ENCODE measurements at places on chromosomes 2 and 18.

GRCh38 chr2:235135990-235136561 is 184.3 kb downstream of the SH3BP4 start:
- peak; percentile 61 for DNase-seq

DNA sequence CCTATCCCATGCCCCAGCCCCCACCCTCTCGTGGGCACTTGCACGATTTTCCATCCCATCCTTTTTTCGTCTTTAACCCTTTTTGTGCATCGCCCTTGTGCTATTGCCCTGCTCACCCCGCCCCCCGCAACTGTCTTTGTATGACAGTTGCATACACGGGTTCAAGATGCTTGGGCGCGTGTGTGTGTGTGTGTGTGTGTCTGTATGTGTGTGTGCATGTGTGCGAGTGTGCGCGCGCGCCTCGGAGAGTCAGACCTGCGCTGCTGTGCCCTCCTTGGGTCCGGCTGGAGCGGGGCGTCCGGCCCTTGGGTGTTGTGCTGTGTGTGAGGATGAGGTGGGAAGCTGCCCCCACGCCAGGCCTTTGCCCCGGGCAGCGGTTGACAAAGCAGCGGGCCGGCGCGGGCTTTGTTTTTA is 230.7 kb downstream of the HAUS1 start:
- no peak for DNase-seq

- DNase-seq, result no peak
Measured at GRCh38 chr2:31251018-31251417, 17.1 kb downstream of the EHD3 start.

DNA sequence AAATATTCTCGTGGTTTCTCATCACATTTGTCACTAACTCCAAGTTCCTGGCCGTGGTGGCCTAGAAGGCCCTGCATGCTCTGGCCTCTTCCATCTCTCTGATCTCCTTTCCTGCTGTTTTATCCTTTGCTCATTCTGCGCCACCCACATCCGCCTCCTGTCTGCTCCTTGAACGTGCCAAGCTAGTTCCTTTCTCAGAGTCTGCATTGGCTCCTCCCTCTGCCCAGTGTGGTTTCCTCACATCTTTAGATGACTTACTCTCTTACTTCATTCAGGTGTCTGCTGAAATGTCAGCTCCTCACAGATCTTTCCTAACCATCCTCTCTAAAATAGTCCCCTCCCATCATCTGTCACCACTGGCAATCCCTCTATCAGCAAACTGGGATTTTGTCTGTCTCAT is 158.6 kb upstream of the RBMS1 start:
- peak; percentile 68 for DNase-seq

DNA sequence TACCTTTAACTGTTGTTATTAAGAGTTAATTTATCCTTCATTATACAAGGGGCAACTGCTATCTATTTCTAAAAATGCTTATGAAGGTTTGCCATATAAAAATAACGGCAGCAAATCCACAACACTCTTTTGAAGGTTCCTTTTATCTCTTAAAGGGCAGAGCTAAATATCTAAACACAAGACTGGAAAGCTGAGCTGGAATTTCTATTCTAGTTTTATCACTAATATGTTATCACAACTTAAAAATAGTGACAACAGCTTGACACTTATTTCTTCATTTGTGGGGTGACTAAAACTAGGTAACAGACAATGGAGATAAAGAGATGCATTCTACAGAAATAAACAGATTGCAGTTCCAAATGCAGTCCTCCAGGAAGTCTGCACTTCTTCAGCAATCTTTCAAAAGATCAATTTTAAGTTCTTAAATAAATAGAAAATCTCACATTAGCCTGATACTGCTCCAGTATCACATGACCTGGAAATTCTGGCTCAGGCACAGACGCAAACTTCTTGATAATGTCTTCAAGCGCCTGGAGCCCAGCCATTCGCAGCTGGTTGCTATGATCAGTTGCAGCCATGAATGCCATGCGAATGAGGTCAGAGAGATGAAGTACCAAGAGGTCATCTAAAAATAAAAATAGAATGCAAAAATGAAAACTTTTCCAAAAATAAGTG is 54.0 kb upstream of the STRN start:
- no peak for DNase-seq

GRCh38 chr2:108535357-108535631 is 1.0 kb downstream of the LIMS1 start:
- peak; percentile 37 for DNase-seq

GRCh38 chr2:197286805-197287595 is 23.6 kb downstream of the ANKRD44 start:
- peak; percentile 81 for DNase-seq

- no peak for DNase-seq
Measured at GRCh38 chr2:62293490-62294271, 97.8 kb downstream of the B3GNT2 start.

DNA sequence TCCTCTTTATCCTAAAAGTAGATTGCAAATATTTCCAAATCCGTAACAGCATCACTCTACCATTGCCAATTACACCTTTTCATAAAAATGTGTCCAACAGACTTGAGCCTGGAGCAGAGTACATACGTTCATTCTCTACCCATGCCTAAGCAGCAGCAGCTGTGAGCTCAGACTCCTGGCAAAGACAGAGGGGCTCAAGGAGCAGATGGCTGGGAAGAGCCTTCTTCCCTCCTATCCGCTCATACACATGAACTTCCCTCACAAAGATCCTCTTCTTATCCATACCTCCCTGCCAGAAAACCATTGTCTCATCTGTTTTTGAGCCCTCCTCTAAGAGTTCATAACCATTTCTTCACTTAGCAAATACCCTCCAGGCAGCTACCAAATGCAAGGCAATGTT is 164.3 kb upstream of the ARL4C start:
- no peak for DNase-seq

DNA sequence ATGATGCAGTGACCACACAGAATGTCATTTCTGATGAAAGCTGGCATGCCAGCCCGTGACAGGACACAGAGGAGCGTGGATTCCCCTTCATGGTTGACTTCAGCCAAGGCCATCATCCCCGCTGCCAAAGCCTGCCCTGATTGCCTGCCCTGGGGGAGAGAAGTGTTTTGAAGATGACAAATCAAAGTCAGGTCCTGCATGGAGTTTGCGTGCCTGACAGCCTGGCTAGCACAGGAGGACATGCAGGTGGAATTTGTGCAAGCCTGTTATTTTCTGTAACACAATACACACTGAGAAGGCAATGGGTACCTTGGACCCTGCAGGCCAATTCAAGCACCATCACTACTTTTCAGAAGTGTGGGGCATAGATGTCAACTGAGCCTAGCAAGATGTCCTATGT is 5.4 kb upstream of the IL1R2 start:
- DNase-seq, result no peak

GRCh38 chr2:96117701-96118588 is 1.6 kb upstream of the ADRA2B start:
- peak; percentile 20 for DNase-seq

DNA sequence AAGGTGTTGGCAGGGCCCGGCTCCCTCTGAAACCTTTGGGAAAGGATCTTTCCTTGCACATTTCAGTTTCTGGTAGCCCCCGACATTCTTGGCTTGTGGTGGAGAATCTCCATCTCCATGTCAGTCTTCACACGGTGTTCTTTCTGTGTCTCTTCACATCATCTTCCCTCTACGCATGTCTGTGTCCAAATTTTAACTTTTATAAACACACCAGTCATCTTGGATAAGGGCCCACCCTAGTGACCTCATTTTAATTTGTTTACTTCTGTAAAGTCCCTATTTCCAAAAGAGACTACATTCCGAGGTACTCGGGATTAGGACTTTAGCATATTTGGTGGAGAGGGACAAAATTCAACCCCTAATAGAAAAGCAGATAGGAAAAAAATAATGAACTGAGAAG is 138.4 kb downstream of the GALNT3 start:
- no peak for DNase-seq

DNA sequence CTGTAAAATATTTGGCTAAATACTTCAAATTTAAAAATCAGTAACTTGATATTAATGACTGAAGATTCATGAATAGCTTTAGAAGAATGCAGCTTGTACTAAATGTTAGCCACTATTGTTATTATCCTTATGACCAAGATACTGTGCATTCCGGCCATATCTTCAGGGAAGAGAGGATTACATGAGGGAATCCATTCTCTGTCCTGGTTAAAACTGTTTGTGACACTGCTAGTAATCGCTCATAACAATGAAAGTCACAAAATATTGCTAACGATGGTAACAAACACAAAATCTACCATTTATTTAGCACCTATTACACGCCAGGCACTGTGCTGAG is 217.7 kb downstream of the PRKCE start:
- DNase-seq, result no peak
